ENCODE measurements at places on chromosomes 1 and 21.
A peak's percentile ranks its signal among the peaks of the same experiment; 100 is the strongest.

GRCh38 chr21:35988416-35989137, 71.7 kb downstream of the SETD4 start:
- DNase-seq = no peak

DNA sequence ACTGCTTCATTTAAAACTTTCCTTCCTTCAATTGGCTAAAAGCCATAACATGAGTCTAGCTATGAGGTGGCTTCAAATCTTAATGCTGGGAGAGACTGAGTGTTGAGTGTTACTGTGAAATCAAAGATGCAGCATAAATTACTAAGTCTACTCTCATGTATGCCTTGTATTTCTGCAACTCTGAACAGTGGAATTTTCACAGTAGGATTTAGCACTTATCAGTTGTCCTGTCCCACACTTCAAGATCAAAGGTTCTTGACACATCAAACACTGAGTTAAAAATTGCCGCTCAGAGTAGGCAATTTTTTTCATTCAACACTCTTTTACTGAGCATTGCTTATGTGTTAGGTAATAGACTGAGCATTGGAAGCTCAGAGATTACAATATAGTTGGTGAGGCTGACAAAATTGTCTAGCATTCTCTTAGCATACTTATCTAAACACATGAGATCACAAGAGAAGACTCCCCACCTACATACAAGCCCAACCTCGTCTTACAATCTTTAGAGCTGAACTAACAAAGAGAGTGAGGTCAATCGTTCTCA, 56.4 kb upstream of the ADORA3 start:
- no peak for DNase-seq

DNA sequence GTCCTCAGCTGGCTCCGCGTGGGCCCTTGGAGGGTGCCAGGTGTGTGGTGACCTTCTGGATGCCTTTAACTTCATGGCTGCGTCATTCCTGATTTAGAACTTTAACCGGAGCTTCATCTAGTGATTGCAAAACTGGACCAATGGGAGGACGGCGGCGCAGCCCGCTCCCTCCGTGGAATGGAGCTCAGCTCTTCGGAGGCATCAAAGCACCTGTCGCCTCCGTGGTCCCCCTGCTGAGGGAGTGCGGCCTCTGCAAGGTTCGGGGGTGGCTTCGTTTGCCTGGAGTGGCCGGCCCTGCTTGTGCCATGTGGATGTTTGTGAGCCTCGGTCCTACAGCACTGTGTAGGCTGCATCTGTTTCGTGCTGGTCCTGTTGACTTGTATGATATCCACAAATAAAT, 14.2 kb downstream of the CSTB start:
- DNase-seq = no peak

DNA sequence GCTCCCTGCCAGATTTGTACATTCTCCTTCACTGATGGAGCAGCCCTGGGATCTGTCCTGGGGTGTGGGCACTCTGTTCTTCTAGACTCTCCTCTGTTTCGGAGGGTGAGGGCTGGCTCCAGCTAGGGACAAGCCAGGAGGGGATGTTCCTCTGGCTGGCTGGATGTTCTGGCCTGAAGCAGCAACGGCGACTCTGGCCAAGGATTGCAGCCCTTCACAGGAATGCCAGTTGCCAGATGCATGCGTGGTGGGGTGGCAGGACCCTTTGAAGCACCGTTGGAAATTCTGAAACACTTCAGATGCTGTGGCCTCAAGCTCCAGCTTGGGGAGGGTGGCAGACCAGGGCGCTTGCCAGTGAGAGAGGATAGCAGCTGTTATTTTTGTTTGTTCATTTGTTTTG, 210.9 kb downstream of the TRABD2B start:
- no peak for DNase-seq

DNA sequence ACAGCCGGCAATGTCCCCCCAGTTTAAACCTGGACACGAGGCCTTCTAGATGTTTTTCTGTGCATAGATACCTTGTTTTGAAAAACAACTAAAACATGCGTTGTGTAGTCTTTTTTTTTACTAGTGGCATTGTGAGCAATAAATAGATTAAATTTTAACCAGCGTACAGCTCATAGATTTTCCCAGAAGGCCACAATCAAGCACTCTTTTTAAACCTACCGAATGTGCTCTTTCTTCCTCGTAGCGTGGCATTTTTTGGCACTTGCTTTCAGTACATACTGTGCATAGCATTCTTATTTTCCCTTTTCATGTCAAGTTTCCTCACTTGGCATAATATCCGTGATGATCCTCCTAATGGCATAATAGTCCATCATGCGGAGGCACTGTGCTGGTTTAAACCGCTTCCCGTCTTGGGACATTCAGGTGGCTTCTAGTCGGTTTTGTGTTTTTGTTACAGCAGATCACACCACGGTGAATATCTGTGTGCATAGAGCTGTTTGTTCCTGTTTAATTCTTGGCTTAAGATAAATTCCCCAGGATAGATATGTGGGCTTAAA, 95.3 kb downstream of the PDE9A start:
- DNase-seq = no peak

DNA sequence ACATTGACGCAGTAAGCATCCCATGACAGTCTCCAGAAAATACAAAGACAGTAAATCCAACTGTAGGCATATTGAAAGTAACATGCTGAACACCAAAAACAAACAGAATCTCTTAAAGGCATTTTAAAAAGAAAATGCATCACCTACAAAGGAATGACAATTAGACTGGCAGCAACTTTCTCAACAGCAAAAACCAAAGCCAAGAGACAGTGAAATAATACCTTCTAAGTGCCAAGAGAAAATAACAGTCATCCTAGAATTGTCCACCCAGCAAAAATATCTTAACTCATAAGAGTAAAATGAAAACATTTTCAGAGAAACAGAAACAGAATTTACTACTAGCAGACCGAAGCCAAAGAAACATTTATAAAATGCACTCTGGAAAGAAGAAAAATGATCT, 20.0 kb downstream of the CCDC185 start:
- no peak for DNase-seq

GRCh38 chr1:42152907-42153600, at the start of gene GUCA2B:
Gene GUCA2B, plus strand, starts transcription at chr1:42153410. Its CDS starts 41 bp downstream, at chr1:42153451.
- DNase-seq = no peak

DNA sequence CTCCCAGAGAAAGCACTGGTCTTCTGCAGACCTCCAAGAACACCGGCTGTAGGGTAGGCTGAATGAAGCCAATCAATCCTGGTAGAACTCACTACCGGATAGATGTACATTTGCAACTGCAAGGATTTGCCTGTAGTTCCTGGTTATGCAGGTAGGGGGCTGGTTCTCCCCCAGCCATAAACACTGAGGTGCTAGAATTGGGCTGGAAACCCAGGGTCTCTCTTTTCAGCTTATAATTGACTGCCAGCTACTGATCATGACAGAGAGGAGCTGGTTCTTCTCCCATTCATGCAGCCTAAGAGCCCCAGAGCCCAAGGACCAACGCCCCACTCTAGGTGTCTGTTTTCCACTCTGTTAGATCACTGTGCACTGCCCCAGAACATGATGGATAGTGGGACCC, 21.5 kb upstream of the MTARC2 start:
- DNase-seq = no peak

- peak; percentile 22 for DNase-seq
Measured at GRCh38 chr1:30450148-30450817, 273.1 kb downstream of the MATN1 start.

DNA sequence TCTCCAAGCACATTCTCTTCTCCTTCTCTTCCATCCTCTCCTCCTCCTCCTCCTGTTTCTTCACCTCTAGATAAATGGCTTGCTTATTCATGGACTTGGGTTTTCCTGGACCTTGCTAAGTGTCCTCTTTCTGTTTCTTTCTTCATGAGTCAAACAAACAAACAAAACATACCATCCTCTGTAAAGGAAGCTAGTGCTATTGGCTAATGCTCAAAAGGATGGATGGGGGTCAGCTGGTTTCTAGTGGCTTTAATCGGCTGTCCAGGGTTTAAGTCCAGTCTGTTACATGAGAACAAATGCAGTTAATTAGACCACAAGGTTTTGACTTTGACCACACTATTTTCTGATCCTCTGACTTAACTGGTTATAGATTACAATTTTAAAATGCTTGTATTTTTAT, 83.8 kb upstream of the TSPAN2 start:
- no peak for DNase-seq

Data from liver (tissue), 10 donors.